ENCODE measurements at places on chromosomes 2 and 18.

- no peak for DNase-seq
Measured at GRCh38 chr2:134657650-134658250, 61.0 kb downstream of the TMEM163 start.

DNA sequence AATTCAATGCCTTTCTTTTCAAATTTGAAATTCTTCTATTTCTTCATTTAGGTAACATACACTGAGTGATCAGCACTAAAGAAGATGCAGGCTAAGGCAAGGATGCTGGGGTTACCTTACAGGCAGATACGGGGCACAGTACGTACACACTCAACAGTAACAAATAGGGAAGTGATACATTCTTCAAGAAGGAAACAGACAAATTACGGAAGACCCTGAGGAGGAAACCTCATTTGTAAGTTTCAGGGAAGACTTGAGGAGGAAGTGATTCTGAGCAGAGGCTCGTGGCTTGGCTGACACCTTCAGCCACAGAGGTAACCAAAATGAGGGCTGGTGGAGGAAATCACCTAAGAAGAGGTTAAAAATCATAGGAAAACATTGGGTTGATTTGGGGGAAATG is 1108.3 kb upstream of the KLHL29 start:
- no peak for DNase-seq

DNA sequence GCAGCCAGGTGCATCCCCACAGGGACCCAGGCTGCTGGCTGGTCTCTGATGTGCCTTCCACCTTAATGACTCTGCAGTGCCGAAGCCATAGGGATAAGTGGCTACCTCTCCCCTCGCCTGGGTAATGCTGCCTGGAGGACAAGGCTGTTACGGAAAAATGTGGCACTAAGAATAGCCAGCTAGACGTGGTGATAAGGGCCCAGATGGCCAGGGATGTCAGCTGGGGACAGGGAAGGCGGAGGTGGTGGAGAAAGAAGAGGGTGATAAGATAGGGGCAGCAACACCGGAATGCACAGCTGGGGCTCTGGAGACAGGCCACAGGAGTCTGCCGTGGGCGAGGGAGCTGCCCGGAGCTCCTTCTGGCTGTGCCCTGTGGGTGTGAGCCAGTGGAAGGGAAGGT is 170.6 kb downstream of the FHOD3 start:
- DNase-seq: no peak

DNA sequence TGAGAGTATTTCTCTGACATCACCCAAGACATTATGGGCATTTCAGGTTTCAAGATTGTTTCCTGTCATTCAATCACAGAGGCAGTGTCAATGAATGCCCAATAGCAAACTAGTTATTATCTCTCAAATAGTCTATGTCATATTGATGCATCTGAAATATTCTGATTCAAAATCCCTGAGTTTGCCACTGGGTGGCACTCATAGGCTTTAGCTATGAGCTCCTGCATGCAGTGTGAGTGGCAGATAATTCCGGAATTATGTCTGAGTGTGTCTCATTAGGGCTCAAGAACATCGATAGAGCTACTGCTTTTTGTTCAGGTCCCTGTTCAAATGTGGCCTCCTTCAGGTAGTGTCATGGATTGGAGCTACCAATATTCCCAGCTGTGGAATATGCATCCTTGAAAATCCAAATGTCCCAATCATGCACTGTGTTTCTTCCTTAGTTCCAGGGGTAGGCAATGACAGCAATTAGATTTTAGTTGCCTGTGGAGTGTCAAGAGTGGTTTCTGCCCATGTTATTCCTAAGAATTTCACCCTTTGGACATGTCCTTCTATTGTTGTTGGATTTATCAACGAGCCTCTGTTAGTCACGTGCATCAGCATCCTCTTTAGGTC is 7.8 kb upstream of the OR6B3 start:
- DNase-seq: no peak

GRCh38 chr2:19673213-19673791 is 228.5 kb downstream of the TTC32 start:
- no peak for DNase-seq

- DNase-seq: no peak
Measured at GRCh38 chr2:14925471-14925870, 293.0 kb downstream of the LRATD1 start.
